ENCODE measurements at places on chromosomes 1 and 21. TPM values are rescaled to one million over a fixed set of nuclear protein-coding genes. Genes with fewer than 3 reads are reported as not detected.

- DNase-seq: no peak
Measured at GRCh38 chr1:6287431-6287886, 26.6 kb upstream of the GPR153 start.

DNA sequence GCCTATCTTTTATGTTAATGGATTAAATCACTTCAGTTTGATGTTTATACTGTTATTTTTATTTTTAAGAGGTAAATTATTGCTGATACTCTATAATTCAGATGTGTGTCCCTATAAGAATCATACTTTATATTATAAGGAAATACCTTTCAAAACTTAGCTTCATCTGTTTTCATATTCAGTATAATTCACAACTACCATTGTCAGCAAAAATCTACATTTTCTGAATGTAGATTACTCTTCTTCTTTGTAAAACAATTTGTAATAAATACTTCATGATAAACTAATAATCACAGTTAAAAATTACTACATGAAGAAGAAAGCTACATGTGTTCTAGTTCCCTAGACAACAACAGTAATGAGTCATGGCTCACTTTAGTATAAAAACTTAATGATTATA is 115.4 kb upstream of the SERTAD4 start:
- no peak for DNase-seq

The CFHR4 gene
- polyA plus RNA-seq: not detected

- no peak for DNase-seq
Measured at GRCh38 chr1:160366731-160367515, at the start of gene NHLH1. Gene NHLH1 (plus strand): TSS chr1:160367071. CDS start chr1:160370732, 3,661 bp downstream.

- DNase-seq: no peak
Measured at GRCh38 chr1:147509786-147510395, 31.4 kb upstream of the BCL9 start.

The OR2T29 gene
- not detected for polyA plus RNA-seq

DNA sequence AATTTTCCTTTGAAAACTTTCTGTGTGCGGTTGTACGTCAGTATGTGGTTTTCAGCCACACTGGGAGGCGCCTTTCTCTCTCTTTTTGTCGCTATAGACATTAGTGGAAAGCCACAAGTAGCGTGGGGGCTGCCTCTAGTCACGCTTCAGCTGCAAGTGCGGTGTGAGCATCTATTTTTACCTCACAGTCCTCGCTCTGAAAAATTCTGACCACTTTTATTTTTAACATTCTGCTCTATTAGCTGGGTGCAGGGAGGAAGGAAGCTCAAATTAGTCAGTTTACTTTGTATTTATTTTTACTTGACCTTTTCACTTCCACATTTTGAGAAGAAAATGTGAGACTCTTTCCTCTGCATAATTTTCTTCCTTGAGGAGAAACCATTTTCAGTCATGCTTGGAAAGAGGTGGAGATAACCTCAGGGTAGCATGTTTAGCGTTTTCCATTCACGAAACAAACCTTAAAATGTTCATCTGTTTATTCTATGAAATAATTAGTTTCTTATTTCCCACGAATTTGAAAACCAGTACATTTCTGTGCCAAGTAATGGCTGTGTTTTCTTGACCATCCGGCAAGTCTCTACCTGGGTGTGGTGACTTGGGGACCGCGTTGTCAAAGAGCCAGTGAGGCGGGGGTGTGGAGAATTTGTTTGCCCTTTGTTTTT is 35.6 kb downstream of the ADARB1 start:
- no peak for DNase-seq

DNA sequence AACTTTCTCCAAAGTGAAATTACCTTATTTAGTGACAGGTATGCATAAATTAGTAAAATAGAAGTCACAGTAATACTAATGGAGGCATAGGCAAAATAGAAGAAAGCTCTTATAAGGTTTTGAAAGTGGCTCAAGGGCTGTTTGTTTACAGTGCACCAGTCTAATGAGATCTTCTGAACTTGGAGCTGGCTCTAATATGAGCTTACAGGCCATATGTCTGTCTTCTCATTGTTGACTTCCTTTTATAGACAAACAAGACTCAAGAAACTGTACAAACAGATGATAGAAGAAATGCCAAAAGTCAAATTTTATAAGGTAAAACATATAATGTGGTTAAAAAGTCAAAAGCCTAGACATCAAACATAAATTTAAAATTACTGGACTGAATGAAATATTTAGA is 207.5 kb upstream of the NEGR1 start:
- DNase-seq: no peak

- DNase-seq: no peak
Measured at GRCh38 chr21:40463176-40463575, 383.8 kb downstream of the DSCAM start.

- DNase-seq: no peak
Measured at GRCh38 chr1:78095593-78095992, 49.8 kb downstream of the GIPC2 start.

DNA sequence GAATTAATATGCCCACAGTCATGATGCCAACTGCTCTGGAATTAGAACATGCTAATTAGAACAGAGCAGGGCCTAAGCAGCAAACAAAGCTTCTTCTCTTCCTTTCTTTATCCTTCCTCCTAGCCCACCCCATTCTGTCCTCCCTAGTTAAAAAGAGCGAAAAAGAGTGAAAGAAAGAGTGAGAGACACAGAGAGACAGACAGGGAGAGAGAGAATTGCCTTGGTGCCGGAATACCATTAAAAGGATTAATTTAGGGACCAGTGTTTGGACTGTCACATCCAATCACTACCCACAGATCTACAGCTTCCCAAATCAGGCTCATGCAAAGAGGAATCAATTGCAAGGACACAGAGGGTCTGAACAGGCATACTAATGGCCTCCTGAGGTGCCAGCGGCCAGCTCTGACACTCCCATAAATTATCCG is 7.0 kb downstream of the ERI3 start:
- DNase-seq: no peak

DNA sequence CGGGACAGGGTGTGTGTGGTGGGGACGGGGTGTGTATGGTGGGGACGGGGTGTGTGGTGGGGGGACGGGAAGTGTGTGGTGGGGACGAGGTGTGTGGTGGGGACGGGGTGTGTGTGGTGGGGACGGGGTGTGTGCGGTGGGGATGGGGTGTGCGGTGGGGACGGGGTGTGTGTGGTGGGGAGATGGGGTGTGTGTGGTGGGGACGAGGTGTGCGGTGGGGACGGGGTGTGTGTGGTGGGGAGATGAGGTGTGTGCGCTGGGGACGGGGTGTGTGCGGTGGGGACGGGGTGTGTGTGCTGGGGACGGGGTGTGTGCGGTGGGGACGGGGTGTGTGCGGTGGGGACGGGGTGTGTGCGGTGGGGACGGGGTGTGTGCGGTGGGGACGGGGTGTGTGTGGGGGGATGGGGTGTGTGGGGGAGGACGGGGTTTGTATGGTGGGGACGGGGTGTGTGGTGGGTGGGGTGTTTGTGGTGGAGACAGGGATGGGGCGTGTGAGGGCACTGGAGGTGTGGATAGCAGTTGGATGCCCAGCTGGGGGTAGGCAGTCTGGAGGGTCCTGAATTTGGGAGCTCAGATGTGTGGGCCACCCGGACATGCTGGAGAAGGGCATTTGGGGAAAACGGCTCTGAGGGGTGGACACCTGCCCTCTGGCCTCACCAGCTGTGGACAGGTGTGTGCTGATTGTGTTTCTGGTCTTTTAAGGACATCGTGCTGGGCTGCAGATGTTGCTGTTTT is 16.9 kb downstream of the IBA57 start:
- no peak for DNase-seq
